ENCODE measurements at places on chromosomes 1 and 21.

DNA sequence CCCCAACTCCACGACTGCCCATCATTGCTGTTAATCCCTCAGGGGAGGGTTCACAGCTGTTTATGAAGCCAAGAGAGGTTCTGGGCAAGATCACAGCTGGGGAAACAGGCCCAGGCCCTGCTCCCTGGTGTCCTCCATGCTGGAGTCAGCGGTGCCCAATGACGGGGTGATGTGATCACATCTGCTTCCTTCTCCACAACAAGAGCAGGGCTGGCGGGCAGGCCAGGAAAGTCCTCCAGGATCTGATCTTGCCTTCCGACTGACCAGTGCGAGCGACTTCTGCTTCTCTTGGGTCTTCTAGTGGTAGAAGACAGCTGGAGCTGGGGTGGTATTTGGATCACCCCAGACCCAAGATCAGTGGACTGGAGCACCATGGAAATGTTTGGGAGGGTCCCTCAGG is 951 bp upstream of the LINGO4 start:
- DNase-seq: no peak

- no peak for DNase-seq
These were observed 6.1 kb upstream of the ADORA1 start for GRCh38 chr1:203121186-203122015.

DNA sequence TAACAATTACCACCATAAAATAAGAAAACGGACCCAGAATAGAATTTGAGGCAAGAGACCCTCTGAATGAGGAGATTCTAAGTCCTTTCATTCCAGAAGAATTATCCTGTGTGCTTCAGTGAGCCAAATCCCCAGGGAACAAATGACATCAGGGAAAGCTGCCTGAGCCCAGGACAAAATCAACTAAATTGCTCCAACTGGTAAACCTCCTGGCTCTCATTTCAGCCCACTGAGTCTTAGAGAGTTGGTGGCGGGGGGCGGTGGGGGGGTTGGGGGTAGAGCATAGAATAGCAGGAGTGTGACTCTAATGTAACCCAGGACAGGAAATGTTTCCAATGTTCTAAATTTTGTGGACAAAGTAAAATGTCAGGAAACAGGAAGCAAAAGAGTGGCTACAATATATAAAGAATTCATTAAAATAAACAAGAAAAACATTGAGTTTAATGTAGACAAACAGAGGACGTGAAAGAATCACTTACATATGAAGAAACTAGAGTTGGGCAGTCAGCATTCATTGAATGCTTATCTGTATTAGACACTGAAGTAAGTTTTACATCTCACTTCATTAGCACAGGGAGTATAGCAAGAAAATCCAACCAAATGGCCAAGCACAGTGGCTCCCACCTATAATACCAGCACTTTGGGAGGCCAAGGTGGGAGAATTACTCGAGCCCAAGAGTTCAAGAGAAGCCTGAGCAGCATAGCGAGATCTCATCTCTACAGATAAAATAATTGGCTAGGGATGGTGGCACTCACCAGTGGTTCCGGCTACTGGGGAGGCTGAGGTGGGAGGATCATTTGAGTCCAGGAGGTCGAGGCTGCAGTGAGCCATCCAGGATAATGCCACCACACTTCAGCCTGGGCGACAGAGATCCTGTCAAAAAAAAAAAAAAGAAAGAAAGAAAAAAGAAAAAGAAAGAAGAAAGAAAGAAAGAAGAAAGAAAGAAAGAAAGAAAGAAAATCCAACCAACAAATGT is 75.1 kb downstream of the DHRS3 start:
- DNase-seq: no peak

DNA sequence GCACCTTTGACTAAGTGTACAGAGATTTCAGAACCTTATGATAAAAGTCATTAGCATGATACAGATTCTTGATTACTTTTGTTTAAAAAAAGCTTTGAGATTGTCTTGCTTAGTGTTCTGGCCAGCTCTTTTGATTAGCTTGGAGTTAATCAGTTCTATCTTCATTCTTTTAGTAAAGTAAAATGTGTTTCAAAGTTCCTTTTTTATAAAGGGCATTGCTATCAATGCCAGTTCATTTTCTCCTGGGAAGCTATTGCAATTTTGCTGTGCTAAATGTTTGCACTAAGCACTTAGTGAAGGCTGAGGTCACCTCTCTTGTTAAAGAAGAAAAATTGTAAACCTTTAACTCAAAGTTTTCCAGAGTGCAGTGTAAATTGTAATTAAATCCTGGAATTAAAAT is 946.7 kb upstream of the TMPRSS15 start:
- DNase-seq: no peak

- DNase-seq: no peak
These were observed 27.7 kb downstream of the VASH2 start for GRCh38 chr1:212977781-212978645.

- DNase-seq: peak; percentile 73
These were observed 19.7 kb upstream of the RBBP5 start for GRCh38 chr1:205141236-205142101.

DNA sequence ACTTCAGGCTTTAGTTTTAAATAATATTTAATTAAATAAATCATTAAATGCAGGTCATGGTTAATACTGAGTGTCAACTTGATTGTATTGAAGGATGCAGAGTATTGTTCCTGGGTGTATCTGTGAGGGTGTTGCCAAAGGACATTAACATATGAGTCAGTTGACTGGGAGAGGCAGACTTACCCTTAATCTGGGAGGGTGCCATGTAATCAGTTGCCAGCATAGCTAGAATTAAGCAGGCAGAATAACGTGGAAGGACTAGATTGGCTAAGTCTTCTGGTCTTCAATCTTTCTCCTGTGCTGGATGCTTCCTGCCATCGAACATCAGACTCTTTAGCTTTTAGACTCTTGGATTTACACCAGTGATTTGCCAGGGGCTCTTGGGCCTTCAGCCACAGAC is 85.3 kb downstream of the MAP3K21 start:
- DNase-seq: no peak

GRCh38 chr1:80143361-80143760 is 1136.8 kb upstream of the ADGRL4 start:
- DNase-seq: no peak

- DNase-seq: no peak
These were observed 5.0 kb downstream of the RNU1-2 start for GRCh38 chr1:16900751-16901150.

GRCh38 chr1:18536356-18536755 is 55.6 kb downstream of the KLHDC7A start:
- no peak for DNase-seq

DNA sequence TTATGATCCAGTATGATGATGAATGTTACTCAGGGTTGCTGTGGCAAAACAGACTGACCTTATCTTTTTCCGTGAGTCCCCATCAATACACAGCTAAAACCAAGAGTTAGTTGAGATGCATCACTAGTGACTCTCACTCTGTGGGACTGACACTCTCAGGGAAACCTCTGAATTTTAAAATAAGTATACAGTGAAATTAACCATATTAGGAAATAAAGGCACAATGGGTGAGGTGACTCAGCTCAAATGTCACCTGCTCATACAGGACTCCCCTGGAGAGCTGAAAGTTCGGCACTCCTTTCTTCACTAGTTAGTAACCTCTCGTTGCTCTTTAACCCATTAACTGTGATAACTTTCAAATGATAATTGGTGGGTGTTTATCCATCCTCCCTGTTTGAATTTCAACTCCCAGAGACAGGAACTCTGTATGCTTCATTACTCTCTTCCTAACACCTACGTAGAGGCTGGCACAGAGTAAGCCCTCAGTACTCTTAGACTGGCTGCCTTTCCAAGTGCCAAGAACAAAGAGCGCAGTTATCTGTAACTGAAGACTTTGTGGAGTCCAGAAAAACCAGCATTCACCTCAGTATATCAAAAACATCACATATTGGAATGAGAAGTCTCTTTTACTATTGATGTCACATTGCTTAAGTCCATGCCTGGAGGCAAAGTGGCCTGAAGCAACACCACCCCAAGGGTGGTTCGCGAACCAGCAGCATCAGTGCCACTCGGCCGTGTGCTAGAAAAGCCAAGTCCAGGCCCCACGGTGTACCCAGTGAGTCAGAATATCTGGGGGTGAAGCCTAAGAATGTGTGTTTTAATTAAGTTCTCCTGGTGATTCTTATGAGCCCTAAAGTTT is 91.1 kb downstream of the NIBAN1 start:
- DNase-seq: no peak

DNA sequence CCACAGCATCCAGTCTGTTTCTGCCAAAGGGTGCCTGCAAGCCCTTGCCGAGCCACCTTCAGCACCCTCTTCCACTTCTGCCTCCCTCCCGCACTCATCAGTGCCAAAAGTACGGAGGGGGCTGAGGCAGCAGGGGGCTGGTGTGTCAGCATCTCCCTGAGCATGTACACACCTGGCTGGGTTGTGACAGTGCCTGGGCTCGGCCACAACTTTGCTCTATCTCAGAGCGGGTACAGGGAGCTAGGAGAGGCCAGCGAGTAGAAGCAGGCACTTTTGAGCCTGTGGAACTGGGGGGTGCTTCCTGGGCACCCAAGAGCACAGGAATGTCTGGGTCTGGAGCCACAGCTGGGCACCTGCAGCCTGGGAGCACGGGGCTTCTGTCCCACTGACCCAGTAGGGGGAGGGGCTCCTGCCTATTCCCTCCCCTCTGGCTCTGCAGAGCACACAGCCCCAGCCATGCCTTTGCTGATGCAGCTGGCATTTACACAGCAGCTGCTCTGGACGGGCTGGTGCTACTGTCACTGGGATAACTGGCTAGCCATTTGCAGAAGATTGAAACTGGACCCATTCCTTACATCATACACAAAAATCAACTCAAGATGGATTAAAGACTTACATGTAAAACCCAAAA is 319.8 kb upstream of the RRP15 start:
- DNase-seq: no peak

GRCh38 chr1:7659514-7659913 is 111.6 kb upstream of the VAMP3 start:
- no peak for DNase-seq

- no peak for DNase-seq
These were observed 86.2 kb downstream of the ATG4C start for GRCh38 chr1:62870148-62870547.

- no peak for DNase-seq
These were observed 96.4 kb upstream of the HOOK1 start for GRCh38 chr1:59718064-59718988.

GRCh38 chr1:37038227-37039093 is 4.1 kb upstream of the GRIK3 start:
- no peak for DNase-seq

DNA sequence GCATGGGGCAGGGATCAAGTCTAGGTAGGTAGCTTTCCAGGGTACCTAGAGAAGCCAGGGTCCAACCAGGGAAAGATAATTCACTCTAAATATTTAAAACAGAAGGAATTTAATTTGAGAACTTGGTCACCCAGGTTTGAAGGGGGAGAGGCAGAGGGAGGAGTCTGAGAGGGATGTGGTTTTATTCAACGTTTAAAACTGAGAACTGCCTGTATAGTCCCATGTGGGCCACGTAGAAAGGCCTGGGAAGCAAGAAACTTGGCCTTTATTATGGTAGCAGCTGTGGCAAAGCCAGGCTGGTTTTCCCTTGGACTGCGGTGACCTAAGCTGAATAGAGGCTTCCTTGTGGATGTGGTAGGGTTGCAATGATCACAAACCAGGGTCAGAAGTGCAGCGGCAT is 42.0 kb upstream of the DUSP10 start:
- DNase-seq: no peak

- no peak for DNase-seq
These were observed 374.5 kb downstream of the RPS6KC1 start for GRCh38 chr1:213425376-213426030.

- no peak for DNase-seq
These were observed 14.5 kb upstream of the MX1 start for GRCh38 chr21:41411449-41412089.

DNA sequence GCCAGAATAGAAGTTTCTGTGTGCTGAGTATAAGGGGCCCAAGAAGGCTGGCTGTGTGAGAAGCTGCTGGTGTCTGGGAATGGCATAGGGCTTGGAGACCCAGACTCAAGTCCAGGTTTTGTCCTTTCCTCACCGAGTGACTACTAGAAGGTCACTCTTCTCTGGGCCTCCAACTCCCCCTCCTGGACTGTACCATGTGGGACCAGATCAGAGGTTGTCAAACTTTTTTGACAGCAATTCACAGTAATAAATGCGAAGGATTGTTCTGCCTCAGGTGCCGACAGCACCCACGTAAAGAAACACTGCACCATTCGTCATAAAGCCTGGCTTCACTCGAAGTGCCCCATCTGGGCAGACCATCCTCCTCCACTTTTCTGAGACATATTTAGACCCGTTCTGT is 29.0 kb downstream of the PKP1 start:
- no peak for DNase-seq

- DNase-seq: no peak
These were observed 3.2 kb downstream of the S1PR1 start for GRCh38 chr1:101240041-101240430.

- DNase-seq: no peak
These were observed 4.8 kb upstream of the SIM2 start for GRCh38 chr21:36694031-36694515.

- no peak for DNase-seq
These were observed 15.4 kb upstream of the LSS start for GRCh38 chr21:46243960-46244361.

DNA sequence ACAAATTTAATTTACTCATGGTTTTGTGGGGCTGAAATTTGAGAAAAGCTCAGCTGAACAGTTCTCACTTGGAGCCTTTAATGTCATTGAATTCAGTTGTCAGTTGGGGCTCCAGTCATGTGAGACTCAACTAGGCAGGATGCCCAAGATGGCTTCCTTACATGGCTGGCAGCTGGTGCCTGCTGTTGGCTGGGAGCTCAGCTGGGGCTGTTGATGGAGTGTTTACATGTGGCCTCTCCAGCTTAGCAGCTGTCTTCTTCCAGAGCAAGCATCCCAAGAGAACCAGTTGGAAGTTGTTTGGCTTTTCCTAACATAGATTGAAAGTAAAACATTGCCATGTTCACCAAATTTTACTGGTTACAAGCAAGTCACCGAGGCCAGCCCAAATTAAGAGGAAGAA is 81.8 kb upstream of the KCNA3 start:
- no peak for DNase-seq

DNA sequence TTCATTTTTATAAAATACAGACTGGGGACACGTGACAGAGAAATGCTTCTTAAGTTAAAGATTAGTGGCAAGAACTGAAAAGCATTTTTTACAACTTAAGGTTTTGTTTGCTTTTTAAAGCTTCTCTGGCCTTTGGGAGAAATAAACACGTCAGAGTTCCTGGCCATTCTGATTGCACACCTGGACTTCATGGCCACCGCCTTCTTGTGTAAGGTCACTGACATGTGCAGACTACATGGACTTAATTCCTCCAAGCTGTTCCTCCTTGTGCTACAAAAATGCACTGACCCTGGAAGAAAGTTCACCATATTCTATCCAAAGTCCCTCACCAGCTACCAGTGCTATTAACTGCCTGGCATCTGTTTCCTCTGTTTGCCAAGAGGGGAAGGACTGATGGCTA is 56.1 kb downstream of the GADD45A start:
- no peak for DNase-seq

DNA sequence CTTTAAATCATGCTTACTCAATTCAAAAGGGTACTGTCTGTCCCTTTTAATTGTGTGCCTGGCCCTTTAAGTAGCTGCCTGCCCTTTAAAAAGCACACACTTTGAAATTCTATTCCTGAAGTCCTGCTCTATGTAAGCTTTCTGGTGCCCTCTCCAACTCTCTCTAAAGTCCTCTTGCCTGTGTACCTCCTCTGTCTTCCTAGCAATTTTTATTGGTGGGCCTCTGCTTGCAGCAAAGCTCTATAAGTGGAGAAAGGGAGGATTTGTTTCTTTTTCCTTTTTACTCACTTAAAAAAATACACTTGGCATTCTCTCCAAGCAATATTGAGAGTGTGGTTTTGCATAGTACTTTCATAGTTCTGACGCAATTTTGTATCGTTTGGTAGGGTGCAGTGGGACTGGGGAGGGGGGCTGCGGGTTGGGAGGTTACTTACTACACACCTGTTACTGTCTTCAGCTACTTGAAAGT is 135.4 kb downstream of the LMO4 start:
- DNase-seq: no peak
